ENCODE measurements at places on chromosomes 7 and 10.

DNA sequence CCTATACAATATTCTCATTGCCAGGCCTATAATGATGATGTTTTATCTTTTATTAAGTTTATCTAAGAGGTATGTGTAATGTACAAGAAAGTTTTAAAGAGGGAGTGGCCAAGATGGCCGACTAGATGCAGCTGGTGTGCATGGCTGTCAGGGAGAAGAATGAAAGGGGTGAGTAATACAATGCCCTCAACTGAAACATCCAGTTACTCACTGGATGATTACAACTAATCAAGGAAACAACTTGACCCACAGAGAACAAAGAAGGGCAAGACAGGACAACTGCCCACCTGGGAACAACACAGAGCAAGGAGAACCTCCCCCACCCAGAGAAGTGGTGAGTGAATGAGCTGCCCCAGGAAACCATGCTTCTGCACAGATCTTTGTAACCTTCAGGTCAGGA lies 880.0 kb upstream of the LRRTM3 start:
- DNase-seq, result no peak

DNA sequence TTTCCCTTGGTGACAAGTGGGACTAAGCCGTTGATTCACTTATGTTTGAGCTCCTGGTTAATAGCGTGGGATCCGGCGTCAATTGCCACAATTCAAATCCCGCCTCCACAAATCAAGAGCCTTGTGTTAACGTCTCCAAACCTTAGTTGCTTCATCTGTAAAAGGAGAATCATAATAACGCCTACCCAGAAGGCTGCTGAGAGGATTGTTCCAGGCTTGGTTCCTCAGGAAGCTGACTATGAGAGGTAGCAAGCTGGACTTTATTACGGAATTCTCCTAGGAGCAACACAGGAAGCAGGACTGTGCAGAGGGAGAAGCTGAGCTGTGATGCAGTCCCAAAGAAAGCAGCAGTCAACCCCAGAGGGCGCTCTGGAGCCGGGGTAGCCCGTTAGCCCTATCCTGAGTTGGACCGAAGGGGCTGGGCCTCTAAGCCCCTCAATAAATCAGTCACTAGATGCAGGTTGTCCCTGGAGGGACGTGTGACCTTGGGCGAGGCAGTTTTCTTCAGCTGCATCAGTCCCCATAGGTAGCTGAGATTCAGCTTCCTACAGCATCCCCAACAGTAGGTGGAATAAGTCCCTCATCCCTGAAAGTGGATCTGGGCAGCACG lies 6.9 kb upstream of the BAG3 start:
- no peak for DNase-seq

- DNase-seq, result no peak
Observed at GRCh38 chr7:80618096-80618495, 20.3 kb upstream of the CD36 start.

- no peak for DNase-seq
Observed at GRCh38 chr7:130216025-130216424, 8.4 kb downstream of the SSMEM1 start.

DNA sequence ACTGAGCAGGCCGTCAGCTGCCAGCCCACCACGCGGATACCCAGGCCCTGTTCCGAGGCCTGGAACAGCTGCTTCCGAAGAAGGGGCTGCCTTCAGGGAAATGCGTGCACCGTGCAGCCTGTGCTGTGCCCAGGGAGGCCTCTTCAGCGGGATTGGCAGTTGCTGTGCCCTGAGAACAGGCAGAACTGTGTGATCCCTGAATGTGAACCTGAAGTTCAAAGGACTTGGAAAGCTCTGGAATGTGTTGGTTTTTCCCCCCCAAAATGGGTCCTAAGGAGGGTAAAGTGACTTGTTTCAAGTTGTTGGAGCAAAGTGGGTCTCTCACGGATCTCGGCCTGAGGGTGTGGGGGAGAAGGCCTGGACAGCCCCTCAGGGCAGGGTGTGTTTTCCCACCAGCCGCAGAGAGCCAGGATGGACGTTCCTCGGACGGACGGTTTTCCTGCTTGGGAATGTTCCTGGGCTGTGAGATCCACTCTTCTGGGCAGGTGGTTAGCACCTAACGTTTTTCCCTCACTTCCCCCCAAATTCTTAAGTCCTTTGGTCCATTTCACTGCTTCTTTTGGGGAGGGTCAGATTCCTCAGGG lies 2.1 kb downstream of the SPRN start:
- no peak for DNase-seq

DNA sequence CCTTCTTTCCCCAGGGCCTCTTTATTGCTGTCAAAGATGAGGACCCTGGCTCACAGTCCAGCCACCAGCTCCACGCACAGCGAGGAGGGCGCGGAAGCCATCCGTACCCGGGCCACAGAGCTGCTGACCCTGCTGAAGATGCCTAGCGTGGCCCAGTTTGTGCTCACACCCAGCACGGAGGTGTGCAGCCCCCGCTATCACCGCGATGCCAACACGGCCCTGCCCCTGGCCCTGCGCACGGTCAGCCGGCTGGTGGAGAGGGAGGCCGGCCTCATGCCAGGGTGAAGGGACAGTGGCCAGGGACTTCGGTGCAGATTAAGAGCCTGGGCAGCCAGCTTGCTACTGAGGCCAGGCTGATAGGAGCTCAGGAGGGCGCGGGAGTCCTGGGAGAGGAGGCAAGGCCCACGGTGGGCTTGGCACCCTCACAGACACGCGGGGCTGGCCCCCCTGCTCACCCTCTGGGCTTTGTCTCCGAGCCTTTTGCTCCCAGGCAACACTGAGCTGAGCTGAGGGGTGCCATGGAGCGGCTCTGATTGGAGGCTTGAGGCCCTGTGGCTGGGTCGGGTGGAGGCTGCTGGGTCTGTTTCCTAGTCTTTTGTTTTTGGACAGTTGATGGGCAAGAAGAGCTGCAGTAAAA lies 15.8 kb downstream of the AP5Z1 start:
- no peak for DNase-seq
